Activated T-cell treated with anti-CD3 and anti-CD28 coated beads for 1 hour (primary cell): ENCODE measurements at places on chromosomes 6 and 20.

GRCh38 chr6:106048336-106048735 is 37.8 kb upstream of the PRDM1 start:
- DNase-seq = no peak

DNA sequence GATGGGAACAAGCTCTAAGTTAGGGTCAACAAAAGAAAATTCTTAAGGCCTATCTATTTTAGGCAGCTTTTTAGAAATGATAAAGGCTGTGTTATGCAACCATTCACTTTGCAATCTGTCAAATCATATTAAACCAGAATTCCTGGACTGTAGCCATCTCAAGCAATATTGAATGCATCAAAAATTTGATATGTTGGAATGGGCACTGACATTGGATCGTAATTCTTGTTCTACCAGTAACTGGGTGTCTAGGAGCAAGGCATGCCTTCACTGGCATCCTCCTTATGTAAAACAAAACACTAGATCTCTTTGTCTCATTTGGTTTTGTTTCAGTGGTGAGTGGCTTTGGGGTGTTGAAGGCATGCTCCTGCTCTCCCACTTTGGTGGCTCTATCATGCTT is 145.6 kb downstream of the JARID2 start:
- DNase-seq = no peak

GRCh38 chr20:18001131-18001921 is 32.5 kb downstream of the MGME1 start:
- DNase-seq = no peak

- no peak for DNase-seq
These were observed 1.1 kb downstream of the ARG1 start for GRCh38 chr6:131574133-131574532.

DNA sequence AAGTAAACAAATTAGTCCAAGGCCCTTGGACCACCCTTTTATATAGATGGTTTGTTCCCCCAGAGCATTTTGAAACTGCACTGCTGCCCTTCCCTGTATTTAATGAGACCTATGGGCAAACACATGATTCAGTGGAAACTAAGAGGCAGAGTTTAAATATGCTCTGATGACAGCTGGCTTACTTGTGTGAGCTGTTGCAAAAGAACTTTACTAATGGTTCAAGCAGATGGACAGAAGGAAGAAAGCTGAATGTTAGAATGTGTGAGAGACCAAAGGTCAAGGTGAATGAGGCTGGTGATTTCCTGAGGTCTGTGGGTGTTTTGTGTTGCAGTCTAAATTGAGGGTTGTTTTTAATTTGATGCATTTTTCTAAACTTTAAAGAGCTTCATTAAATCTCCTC is 123.0 kb upstream of the CEP162 start:
- DNase-seq = no peak

GRCh38 chr6:43077981-43078511 is 1.9 kb downstream of the PTK7 start:
- no peak for DNase-seq

DNA sequence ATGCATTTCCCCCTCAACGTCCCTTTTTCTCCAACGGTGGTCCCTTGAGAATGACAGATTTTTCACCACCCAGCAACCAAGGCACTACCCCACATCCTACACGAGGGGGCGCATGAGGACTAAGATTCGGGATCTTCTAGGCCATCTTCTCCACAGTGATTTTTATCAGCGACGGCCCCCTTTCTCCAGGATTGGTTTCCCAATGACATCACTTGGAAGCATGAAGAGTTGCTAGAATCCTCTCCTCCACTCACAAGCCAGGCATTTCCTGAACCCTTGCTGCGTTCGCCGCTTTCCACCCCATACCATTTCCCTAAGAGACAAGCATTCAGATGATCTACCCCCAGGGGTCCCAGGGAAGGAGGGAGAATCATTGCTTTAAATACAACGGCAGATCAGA is 252.0 kb downstream of the HIVEP2 start:
- DNase-seq = peak; percentile 63

DNA sequence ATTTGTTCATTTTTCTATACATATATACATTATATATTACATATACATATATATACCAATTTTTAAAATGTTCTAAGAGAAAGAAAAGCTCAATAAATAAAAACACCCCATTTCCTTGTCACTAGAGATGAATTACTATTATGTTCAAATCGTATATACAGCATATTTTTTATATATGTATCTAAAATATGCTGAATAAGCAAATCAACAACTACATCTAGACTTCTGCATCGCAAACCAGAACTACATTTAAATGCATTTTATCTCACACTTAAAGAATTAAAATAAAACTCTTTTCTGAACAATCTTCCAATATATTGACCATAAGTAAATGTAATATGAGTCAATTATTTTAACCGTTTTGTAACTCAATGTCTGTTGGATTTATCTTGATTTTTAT is 133.9 kb downstream of the LAMA2 start:
- no peak for DNase-seq

DNA sequence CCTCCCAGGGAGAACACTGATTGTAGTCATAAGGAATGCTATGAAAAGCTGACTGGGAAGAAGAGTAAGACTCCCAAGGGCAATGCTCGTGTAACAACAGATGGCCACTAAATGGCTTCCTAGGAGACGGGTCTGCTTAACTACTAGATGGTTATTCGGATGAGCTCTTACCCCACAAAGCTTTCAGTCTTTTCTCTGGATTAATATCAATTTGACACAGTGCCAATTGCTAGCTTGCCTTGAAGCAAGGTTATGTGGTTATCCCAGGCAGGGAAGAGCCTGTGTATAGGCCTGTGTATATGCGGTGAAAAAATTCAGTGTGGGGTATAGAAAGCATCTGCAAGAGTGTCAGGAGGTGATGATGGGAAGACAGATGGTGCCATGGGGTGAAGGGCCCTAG is 86.4 kb upstream of the NOX3 start:
- no peak for DNase-seq

DNA sequence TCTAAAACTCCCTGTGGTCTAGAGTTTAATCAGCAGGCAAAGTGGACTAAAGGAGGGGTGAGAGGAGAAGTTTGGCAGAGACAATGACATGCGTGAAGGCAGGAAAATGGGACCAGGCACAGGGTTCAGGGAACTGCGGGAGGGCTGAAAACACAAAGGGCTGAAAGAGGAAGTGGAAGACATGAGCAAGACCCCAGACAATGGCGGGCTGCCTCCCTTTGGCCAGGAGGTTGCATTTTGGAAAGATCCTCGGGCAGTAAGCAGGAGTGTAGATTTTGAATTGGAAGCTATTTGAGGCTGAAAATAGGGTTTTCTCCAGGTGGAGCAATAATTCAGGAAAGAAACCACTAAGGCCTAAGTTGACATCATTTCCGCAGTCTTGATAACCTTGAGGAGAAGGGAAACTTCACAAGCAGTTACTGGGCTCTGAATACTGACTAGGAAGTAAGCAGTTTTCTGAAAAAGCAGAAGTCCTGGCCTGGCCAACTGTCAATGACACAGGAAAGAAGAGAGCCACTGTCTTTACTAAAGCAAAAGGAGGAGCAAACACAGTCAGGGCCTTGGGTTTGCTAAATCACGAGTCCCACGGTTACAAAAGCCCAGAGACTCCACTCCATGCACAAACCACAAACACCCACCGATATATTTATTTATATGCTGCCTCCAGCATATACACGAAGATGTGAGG is 3.4 kb downstream of the LY86 start:
- DNase-seq = no peak

DNA sequence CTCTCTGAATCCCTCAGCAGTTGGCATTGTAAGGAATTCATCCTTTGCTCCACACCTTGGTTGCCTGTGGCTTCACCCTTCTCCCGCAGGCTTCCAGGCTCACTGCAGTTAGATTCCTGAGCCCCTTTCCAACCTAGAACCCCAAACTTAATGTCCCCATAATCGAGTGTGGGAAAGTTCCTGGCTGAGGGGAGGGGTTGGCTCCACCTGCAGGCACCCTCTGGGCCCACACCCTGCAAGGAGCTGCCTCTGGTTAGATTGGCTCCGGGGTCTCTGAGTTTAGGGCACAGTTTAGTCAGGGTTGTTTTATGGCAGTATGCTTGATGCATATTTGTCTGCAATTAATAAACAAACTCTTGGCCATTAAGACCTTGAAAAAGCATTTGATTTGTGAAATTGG is 63.4 kb downstream of the MTHFD1L start:
- DNase-seq = no peak

DNA sequence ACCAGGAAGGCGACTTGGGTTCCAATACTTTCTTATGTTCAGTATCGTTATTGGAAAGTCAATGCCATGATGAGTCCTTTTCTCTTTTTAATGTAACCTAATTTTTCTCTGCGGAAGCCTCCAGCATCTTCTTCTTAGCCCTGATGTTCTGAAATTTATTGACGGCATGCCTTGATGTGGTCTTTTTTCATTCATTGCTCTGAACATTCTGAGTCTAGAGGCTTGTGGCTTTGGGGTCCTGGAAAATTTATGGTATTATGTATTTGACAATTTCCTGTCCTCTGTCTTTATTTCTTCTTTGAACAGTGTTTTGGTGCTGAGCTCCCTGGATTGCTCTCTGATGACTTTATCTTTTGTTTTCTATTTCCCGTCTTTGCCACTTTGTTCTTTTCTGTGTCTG is 28.7 kb upstream of the MAS1 start:
- DNase-seq = no peak

DNA sequence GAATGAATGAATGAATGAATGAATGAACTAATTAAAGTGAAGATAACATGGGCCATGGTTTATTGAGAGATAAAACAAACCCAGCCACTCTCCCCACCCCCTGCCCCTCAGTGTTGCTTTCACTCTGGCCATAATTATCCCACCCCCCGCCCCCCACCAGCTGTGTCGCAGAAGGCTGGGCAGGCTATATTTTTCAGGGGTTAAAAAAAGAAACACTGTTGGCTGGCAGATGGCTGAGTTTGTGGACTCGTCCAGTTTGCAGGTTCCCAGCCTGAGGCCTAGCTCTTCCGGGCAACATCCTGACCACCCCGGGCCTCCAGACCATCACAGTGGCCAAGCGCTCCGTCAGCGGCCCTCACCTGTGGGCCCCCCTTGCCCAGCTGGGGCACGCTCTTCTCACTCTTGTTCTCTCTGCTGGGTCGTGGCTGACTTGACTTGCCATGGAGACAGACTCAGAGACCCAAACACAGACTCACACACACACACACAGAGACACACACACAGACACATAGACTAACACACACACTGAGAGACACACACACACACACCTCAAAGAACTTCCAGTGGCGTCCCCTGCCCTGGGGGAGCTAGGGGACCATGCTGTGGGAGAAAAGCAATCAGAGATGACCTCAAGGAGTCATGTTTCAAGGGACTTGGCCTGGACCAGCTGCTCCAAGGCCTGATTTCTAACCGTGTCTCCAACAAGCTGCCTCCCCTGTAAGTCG is 2.2 kb upstream of the GRM4 start:
- DNase-seq = no peak

DNA sequence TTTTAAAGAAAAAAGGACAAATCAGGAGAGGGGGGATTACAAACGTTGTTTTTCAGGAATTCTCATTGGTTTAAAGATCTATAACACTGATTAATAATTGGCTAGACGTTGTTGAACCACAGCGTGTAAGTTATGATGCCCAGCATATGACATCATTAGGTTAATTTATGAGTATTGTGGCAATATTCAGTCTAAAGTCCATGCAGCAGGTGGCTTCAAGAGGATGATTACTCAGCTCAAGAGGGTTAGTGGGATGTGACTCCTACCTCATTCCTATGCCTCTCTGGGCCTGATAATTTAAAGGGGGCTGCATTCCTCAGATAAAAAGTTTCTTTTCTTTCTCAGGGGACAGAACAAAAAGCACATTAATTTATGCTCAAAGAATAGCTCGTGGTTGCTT is 1309.0 kb downstream of the EPHA7 start:
- no peak for DNase-seq

DNA sequence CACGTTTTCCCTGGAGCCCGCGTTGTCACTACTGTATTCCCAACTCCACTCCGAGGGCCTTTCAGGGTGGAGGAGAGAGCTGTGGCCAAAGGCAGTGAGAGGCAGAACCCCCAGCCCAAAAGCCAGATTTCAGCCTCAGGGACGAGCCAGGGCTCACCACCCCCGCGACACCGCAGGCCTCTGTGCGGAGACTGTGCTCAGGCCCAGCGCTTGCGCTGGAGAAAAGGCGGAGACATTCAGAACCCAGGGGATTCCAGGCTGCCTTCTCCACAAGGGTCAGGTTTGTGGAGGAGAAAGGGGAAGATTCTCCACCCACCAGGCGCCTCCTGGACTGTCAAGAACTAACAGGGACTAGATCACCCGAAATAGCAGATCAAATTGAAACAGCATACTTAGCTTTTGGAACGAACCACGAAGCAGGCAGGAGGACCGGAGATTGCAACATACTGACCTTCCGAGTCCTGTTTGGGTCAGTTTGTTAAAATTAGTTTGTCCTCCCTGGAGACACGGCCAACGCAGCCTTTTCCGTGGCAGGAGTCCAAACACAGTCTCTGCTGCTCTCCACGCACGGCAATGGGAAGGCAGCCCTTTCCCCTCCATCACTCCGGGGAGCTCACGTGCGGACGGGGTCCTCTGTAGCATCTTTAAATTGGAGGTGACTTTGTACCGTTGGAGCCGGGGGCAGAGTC is 14.4 kb downstream of the DLL1 start:
- no peak for DNase-seq

- DNase-seq = no peak
These were observed 208.8 kb upstream of the GMDS start for GRCh38 chr6:2454180-2454579.

- no peak for DNase-seq
These were observed 29.6 kb upstream of the VAPB start for GRCh38 chr20:58359441-58359840.

DNA sequence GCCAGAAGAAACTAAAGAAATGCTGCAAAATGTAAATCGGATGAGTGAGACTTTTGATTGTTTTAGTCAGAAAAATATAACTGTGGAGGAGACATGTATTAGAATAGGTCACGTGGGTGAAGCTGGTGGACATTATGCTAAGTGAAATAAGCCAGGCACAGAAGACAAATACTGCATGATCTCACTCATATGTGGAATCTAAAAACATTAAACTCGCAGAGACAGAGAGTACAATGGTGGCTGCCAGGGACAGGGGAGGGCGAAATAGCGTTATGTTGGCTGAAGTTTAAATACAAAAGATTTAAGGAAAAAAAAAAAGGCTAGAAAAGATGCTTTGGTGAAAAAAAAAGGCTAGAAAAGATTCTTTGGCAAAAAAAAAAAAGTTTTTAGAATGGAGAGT is 63.5 kb upstream of the HDDC2 start:
- DNase-seq = no peak

DNA sequence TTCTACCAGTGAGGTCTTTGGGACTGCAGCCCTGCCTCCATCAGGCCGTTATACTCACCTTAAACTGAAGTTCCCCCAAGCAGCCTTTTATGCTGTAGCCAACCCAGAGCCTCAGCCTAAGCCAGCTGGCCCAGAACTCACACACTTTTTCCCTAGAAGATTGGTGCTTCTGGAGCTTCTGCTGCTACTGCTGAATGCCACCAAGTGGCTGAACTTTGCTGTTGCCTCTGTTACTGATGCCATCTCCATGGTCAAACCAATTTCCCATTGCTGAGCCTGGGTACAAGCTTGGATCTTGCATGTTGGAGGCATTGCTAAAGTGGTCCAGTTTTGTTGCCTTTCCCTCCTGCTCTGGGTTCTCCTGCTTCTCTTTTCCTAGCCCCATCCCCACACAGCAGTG is 15.0 kb upstream of the TBX18 start:
- no peak for DNase-seq
